ENCODE measurements at places on chromosomes 2 and 18. TPM values are rescaled to one million over a fixed set of nuclear protein-coding genes. Genes with fewer than 3 reads are reported as not detected.

The PRLH gene
- total RNA-seq: not detected

The IHH gene
- total RNA-seq: not detected

The HOXD13 gene
- not detected for total RNA-seq

The SCN7A gene
- total RNA-seq: under 0.01 TPM

The PER2 gene
- total RNA-seq: 1.3 TPM

Measured in regular cardiac myocyte (primary cell).